Stimulated activated CD4-positive, alpha-beta T cell treated with anti-CD3 and anti-CD28 coated beads, Interleukin-2, amount 100 ng/mL, for 4 hours (primary cell): ENCODE measurements at places on chromosomes 7 and 10.

- peak; percentile 77 for DNase-seq
These were observed 3.2 kb upstream of the CREB5 start for GRCh38 chr7:28408960-28409715.

- no peak for DNase-seq
These were observed 289.0 kb upstream of the PHYHIPL start for GRCh38 chr10:58887474-58887873.

DNA sequence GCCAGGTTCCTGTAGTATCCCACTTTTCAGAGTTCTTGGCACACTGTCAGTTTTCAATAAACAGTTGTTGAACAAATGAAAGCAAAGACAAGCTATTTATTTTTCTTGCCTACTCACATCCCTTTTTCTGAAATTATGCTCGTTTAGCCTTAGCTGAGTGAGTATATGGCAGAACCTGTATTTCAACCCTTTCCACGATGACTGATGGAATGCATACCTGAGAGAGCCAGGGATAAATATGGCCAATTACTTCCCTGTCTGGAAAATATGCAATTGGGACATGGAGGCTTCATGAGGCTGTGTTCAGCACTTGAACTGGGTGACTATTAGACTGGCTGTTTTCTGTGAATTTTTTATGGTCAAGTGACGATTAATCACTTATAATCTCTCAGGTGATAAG, 144.5 kb upstream of the POT1 start:
- DNase-seq, result no peak

DNA sequence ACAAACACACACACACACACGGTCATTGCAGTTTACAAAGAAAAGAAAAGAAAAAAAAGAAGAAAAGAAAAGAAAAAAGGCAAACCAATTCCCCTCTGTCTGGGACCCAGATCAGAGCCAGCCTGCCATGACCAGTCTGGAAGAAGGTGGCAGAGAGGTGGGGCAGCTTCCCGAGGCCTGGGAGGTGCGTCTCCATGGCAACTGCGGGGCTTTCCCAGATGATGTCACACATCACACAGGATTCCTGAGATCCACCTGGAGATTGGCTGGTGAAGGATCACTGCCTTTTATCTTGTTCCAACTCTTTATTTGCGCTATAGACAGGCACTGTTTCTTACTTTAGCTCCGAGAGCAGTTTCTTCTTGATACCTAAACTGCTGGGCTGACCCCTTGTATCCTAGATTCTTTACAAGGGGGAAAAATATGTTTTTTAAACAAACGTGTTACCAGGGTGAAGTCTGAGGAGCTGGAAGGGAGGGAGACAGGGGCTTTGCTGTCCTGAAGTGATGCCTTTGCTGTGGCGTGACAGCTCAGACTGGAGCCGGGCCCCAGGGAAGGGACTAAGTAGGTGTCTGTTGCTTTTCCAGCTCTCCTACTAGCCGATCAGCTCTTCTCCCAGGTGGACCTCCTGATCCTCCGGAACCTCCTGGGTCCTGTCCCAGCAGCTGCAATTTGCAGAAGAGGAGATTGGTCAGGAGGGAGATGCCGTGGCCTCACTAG, 298.5 kb downstream of the KLF6 start:
- DNase-seq, result no peak

DNA sequence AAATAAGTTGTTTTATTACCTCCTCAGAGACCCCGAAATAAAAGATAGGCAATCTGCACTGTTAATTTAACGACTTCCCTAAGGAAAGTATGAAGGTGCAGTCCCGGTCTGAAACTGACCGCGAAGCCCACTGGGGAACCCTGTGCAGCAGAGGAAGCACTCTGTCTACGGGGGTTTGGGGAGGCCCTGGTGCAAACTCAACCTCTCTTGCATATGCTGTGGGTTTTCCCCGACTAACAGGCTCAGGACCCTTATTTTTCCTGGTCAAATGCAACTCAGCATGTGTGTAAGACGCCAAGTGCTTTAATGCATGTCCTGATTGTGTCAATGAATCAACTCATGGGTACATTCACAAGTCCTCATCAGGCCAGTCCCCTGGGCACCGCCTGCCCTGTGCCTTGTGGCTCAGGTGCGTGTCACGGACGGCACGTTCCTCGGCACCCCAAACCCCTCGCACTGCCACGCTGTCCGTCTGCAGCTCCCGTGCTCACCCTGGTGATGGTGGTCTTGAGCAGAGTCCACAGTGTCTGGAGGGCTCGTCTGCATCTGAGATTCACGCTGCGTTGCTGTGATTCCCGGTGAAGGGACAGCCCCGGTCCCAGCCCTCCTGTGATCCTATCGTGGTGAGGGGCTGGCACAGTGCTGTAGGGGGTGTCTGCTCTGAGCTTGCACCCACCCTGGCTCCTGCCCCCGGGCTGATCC, 33.8 kb downstream of the JAKMIP3 start:
- DNase-seq, result no peak

DNA sequence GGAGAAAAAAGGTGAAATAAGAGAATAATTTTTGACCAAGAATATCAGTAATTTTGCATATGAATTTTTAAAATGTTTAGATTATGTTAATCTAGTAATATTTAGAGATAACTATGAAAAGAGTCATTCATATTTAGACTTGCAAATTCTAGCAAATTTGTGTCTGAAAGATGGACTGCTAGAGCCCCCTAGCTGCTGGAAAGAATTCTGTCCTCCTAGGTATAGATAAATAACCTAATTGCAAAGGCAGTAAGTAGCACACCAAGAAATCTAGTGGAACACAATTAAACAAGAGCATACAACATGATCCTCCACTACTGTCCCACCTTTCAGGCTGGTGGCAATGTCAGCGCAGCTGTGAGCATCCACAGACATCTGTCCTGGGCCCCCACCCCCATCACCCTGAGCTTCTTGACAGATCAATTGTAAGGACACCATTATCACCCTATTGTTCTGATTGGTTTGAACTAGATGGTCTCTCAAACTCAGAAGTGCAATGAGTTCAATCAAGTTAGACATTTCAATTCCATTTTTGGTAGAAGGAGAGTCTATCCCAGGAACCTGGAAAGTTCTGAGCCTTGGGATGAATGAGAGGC, 15.0 kb upstream of the GFRA1 start:
- DNase-seq, result no peak

GRCh38 chr7:111486472-111487142, 75.7 kb downstream of the IMMP2L start:
- no peak for DNase-seq

GRCh38 chr10:15748126-15748525, 28.4 kb upstream of the ITGA8 start:
- no peak for DNase-seq

- peak; percentile 8 for DNase-seq
These were observed 209.1 kb downstream of the CCSER2 start for GRCh38 chr10:84537447-84537931.

- DNase-seq, result no peak
These were observed 24.9 kb downstream of the MTURN start for GRCh38 chr7:30159698-30160143.

GRCh38 chr7:110573862-110574528, 516.9 kb upstream of the LRRN3 start:
- no peak for DNase-seq

GRCh38 chr10:43404704-43405084, 4.3 kb downstream of the HNRNPF start:
- DNase-seq, result no peak

DNA sequence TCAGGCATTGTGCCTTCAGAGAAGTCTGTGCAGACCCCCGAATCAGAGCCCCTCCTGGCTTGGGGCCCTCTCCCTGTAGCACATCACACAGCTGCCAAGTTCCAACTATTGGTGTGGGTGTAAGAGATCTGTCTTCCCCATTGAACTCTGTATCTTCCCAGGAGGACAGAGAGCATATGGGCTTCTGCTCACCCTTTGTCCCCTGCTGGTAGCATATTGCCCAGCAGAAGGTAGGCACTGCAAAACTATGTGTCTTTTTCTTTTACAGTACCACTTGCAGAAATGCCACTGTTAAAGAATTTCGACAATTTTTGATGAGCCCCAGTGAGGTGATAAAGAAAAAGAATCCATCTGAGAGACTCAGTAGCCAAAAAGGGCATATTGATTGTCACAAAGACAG, 59.6 kb downstream of the NPY start:
- no peak for DNase-seq

DNA sequence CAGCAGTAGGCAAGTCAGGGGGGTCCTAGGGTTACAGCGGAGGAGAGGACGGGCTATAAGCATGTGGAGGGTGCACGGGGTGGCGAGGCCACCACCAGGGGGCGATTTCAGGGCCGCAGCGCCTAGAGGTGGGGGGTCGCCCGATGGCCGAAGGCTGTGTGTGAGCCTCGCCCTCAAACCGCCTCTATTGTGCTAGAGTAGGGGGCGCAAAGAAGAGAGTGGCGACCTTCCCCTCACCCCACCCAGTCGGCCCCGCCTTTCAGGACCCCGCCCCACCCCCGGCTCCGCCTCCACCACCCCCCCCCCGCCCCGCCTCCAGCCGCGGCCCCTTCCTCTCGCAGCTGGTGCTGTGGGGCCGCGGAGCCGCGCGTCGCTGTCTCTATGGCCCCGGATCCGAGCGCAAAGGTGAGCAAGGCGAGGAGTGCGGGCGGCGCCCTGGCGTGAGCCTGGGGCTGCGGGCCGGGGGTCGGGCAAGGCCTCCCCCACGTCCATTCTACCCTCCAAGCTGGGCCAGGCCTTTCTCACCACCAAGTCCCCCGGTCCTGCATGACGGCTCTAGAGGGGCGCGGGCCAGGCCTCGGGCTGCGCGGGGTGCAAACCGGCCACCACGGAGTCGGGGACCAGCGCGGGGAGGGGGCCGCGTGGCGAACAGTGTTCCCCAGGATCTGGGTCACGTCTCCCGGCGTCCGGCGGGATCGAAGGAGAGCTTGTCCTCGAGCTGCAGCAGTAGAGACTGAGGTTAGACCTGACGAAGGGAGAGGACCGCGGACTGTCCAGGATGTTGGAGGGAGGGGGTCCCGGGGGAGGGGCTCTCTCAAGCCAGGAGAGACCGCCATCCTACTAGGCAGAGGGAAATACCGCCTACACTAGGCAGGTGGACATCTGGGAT, at the start of gene SEMA4G:
TSS of gene SEMA4G (plus strand) at position 318 of the 889 bp plus-strand sequence. CDS start 3,409 bp downstream, outside the sequence.
- DNase-seq, result no peak

- DNase-seq, result no peak
These were observed 63.7 kb downstream of the PTEN start for GRCh38 chr10:87927091-87927490.
